GM23338 (cell line): ENCODE measurements at places on chromosomes 1 and 21. TPM values are rescaled to one million over a fixed set of nuclear protein-coding genes. Genes with fewer than 3 reads are reported as not detected.

DNA sequence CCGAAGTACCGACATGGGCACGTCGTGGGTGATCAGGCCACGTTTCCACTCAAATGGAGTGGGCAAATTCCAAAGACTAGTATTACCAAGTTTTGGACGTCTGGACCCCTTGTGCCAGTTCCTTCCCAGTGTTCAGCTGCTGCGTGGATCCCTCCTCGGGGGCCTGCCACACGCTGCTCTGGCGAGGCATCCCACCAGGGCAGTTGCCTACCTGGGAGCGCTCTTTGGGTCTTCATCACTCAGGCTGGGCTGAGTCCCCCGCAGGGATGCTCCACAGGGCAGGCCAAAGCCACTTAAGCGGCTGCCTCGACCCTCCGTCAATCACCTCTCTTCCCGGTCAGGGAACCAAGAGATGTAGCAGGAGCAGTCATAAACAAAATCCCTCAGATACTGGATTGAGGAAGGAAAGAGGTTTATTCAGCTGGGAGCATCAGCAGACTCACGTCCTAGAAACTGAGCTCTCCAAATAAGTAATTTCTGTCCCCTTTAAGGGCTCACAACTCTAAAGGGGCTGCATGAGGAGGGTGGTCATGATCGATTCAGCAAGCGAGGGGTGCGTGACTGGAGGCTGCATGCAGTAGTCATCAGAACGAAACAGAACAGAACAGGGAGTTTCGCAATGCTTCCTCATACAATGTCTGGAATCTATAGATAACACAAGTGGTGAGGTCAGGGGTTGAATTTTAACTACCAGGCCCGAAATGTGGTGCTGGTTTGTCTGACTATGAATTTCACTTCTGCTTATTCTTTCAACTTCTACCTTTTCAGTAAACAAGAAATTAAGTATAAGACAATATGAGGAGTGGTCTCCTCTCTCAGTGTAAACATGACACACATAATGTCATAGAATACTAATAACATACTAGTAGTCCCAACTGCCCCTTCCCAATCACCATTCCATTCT is 998.6 kb upstream of the NCAM2 start:
- no peak for DNase-seq

Gene KIAA1614
- polyA plus RNA-seq: 0.80 and 1.1 TPM in 2 replicates

Gene TFF2
- not detected in 2 replicates for polyA plus RNA-seq

DNA sequence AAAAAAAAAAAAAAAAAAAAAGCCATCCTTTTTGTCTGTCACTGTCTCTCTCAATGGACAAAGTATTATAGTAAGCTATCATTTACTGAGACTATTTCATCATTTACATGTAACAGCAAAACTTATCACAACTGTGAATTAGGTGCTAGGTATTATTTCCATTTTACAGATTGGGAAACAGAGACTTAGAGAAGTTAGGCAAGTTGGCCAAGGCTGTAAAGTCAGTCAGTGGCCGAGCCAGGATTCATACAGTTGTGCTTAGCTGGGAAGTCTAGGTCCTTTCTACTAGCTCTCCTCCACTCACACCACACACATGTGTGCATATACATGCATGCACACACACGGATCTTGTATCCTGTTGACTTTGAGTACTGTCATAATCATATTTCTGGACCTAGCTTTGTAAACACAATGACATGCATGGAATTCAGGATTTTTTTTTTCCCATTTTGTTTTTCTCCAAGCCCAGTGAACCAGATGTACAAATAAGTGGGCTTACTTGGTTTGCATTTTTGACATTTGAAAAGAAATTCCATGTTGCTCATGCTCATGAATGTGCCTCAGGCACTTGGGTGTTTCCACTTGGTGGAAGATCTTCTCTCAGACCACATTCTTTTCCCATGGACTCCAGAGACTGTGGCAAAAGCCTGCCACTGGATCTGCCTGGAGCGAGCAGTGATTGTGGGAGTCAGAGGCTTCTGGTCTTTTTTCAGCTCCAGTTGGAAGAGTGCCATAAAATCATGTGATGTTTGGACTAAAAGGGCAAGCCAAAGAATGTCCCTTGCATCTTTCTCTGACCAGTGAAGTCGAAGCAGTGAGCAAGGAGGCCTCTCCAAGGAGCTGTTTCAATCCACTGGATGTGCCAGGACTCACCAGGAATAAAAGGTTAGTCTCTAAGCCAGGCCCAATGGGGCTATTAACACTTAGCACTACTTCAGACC is 61.7 kb upstream of the DNAJC6 start:
- no peak for DNase-seq

GRCh38 chr1:84847253-84848250 is 45.5 kb downstream of the LPAR3 start:
- no peak for DNase-seq

Gene TOE1
- polyA plus RNA-seq: 7.7 and 9.1 TPM in 2 replicates

DNA sequence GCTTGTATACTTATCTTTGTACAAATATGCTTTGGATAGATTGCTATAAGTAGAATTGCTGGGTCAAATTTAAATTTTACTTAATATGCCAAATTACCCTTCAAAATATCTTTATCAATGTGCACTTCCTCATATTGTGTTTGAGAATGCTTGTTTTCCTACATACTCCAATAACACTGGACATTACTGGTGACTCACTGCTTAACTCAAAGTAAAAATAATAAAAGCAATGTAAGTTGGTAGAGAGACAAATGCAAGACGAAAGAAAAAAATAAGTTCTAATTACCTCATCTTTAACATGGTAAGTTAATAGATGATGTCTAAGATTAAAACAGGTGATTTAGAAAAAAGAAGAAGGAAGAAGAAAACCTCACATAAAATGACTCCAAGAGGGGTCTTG is 7.9 kb upstream of the SH3GLB1 start:
- no peak for DNase-seq

Gene KRTAP13-2
- not detected in 2 replicates for polyA plus RNA-seq

- no peak for DNase-seq
Measured at GRCh38 chr1:179870870-179871269, 6.7 kb downstream of the TOR1AIP2 start.

Gene RHD
- 0.26 and 0.31 TPM in 2 replicates for polyA plus RNA-seq

- DNase-seq: peak; percentile 79
Measured at GRCh38 chr1:229714964-229715603, 89.0 kb downstream of the URB2 start.

DNA sequence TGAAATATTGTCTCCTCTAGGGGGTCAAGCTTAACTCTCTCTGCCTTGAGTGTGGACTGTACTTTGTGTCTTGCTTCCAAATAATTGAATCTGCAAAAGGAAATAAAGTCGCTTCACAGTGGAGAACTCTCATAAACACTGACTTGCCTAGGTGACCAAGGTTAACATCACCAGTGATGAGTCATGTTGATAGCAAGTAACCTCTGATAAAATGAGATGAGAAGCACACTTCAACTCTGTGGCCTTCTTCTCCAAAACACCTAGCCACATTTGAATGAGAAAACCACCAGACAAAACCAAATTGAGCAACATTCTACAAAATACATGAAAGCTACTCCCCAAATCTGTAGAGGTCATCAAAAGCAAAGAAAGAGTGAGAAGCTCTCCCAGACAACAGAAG is 37.6 kb downstream of the PDE4B start:
- DNase-seq: no peak

GRCh38 chr1:246302251-246302625 is 204.8 kb downstream of the SMYD3 start:
- DNase-seq: no peak

DNA sequence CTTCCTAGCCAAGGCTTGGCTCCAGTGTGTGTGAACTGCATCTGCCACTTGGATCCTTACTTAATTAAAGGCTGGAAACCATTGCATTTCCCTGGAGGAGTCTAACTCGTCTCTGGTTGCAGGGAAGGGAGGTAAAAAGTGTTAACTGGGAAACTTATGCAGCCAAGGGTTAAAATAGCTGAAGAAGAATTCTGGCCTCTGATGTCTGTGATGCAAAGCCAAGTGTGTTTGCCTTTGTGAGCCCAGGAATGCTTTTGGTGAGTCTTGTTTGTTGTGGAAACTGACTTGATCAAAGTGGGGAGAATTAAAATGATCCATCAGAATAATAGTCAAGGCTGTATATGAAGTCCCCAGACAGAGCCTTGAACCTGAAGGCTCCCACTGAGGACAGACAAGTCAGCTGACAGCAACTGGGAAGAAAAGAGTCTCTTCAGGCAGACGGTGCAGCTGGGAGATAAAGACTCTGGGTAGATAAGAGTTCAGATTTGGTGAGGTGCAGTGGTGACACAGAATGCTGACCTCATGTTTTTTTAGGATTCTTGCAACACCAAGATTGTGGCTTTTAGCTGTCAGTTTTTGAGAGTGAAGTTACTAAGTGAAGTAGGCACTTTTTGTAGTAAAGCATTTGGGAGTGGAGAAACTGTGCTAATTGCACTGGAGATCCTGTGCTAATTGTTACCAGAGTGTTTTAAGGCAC is 59.5 kb upstream of the WLS start:
- peak; percentile 63 for DNase-seq

Gene SPAG17
- 1.0 and 1.9 TPM in 2 replicates for polyA plus RNA-seq

GRCh38 chr1:40132383-40133311 is 28.5 kb upstream of the RLF start:
- DNase-seq: peak; percentile 7

- no peak for DNase-seq
Measured at GRCh38 chr21:36120304-36120888, 14.5 kb upstream of the CBR3 start.

GRCh38 chr1:10753299-10753698 is 43.1 kb downstream of the CASZ1 start:
- DNase-seq: peak; percentile 65

Gene VAV3
- 3.0 and 3.4 TPM in 2 replicates for polyA plus RNA-seq

GRCh38 chr1:9663257-9663656 is 11.7 kb downstream of the PIK3CD start:
- no peak for DNase-seq

DNA sequence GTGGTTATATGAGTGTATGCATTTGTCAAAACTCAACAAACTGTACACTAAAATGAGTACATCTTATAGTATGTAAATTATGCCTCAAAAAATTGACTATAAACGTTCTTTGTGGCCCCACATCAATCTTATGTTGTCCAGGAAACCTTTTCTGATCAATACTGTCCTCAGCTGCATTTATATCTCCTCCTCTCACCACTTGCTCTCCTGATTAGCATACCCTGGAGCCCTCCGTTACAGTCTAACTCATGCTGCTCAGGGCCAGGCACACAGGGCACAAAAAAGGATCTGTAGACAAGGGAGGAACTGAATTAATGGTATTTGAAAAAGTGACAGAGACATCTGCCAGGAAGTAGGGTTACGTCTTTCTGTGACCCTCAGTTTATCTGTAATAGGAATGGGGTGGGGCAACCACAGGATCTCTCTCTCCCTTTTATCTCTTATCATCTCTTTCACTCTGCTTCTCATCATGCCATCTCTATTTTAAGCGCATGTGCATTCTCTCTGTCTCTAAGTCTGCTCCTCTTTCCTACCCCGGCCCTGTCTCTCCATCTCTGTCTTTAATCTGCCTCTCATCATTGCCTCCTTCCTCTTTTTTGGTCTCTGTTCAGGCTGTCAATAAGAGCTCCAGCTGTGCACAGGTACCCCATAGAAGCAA is 7.0 kb upstream of the TAL1 start:
- no peak for DNase-seq

Gene IFNLR1
- 6.2 and 8.9 TPM in 2 replicates for polyA plus RNA-seq

GRCh38 chr1:11948822-11949458 is 14.4 kb downstream of the PLOD1 start:
- DNase-seq: peak; percentile 42

- no peak for DNase-seq
Measured at GRCh38 chr1:42807056-42807668, 9.8 kb upstream of the ERMAP start.

GRCh38 chr1:25617625-25618432 is 1.2 kb downstream of the MAN1C1 start:
- DNase-seq: peak; percentile 70

- no peak for DNase-seq
Measured at GRCh38 chr21:45949928-45950739, 31.4 kb upstream of the COL6A1 start.

- DNase-seq: peak; percentile 38
Measured at GRCh38 chr1:185517808-185518419, 200.9 kb upstream of the IVNS1ABP start.

Gene FCGR2B
- polyA plus RNA-seq: not detected in 2 replicates

DNA sequence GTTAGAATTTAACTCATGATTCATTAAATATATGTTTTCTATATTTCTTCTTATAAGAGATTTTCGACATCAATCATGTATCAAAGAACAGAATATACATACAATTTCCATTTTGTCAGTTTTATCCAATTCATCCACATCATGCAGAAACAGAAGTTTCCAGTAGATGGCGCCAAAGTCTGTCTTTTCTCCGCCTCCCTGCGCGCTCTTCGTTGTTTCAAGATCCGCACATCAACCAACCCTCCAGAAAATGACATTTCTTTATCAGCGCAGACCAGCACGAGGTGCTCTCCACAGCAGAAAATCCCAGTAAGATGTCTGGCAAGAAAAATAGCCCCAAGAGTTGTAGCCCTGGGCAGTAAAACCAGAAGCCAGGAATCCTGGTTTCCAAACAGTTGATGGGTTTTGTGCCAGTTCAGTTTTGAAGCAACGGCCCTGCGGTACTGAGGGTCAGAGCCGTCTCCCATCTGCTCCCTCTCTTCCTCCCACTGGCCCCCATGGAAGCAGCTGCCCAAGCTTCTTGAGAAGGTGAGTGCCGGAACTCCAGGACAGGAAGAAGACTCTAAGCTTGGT is 38.6 kb upstream of the GPR137B start:
- DNase-seq: peak; percentile 82

Gene HAO2
- not detected in 2 replicates for polyA plus RNA-seq

- no peak for DNase-seq
Measured at GRCh38 chr21:45794027-45794426, 150.5 kb downstream of the PCBP3 start.

GRCh38 chr1:91885213-91885715 is 687 bp downstream of the TGFBR3 start:
- DNase-seq: peak; percentile 11

DNA sequence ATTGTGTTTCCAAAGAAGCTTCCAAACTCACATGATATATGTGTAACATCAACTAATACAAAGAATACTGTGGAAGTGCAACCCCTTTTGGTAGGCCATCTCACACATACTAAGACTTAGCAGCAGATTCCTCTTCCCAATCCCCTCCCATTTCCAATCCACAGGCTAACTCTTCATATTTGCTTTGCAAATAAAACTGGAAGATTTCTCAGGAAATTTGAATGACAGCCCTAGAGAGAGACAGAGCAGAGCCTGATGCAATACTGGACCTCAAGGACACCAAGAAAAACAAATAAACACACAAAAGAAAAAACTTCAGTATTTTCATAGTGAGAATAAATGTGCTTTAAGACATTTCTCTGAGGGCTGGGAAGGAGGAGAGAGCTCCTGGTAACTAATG is 190.2 kb upstream of the BRINP3 start:
- no peak for DNase-seq

DNA sequence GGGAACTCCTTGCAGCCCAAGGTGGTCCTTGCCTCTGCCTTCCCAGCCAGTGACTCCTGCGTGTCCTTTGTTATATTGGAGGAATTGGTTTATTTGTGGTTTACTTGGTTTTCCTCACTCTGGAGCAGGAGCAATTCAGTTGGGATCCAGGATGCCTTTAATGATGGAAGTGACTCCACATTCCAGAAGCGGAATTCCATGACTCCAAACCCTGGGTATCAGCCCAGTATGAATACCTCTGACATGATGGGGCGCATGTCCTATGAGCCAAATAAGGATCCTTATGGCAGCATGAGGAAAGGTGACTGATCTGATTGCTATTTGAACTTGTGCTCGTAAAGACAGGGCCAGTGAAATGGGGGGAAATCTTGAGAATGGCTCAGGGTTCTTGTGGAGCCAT is 15.1 kb upstream of the PIGV start:
- DNase-seq: no peak

GRCh38 chr1:98045211-98045766 is 124.5 kb upstream of the DPYD start:
- DNase-seq: peak; percentile 59

Gene ATP1A4
- 0.27 and 0.43 TPM in 2 replicates for polyA plus RNA-seq
